ENCODE measurements at places on chromosomes 7 and 10. TPM values are rescaled to one million over a fixed set of nuclear protein-coding genes. Genes with fewer than 3 reads are reported as not detected.

HOGA1 gene
- not detected for total RNA-seq

DNA sequence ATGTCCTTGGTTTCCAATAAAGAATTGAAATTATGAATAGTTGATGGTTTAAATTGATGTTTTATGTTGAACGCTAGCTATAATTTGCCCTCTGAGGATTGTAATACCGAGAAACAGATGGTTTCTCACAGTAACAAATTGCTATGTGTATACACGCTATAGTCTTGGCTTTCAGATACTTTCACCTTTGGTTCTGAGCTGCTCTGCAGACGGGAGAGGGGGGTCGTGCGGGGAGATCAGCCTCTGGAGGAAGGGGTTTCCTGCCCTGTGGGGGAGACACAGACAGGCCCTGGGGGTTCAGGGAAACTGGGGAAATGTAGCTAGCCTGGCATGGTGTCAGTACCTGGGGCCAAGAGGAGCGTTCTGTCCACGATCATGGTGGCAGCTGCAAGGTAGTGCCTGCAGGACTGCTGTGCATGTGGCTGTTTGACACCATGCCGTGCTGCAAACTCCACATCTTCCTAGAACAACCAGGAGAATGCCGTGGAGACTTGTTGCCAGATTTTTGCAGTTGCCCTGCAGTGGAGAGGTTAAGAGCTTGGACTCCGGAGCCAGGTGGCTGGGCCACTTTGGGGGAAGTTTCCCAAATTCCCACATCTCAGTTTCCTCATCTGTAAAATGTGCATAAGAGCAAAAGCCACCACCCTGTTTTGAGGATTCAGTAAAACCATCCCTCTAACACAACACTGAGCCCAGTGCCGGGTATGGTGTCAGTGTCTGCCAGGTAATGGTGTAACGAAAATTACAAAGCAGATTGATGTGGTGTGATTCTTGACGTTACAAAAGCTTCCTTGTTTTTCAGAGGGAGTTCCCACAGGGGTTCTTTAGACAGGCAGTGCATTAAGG, 167.9 kb downstream of the CUX1 start:
- H3K27me3 ChIP-seq, result no peaks in the 10 kb centered on the region
- no peaks in the 10 kb centered on the region for H3K36me3 ChIP-seq
- peak overlapping the region; percentile 23 for H3K27ac ChIP-seq
- peaks cover 18% of the 10 kb centered on the region for H3K4me1 ChIP-seq

FKBP6 gene
- not detected for total RNA-seq

GRCh38 chr10:110137142-110137545, 70.3 kb upstream of the MXI1 start:
- no peaks in the 10 kb centered on the region for H3K4me1 ChIP-seq
- H3K36me3 ChIP-seq, result no peaks in the 10 kb centered on the region
- no peak overlapping the region for H3K27ac ChIP-seq
- H3K27me3 ChIP-seq, result no peaks in the 10 kb centered on the region

GRCh38 chr7:157529768-157530560, 193.2 kb downstream of the DNAJB6 start:
- no peak overlapping the region for H3K27ac ChIP-seq
- no peaks in the 10 kb centered on the region for H3K36me3 ChIP-seq
- no peak overlapping the region for H3K4me3 ChIP-seq
- DNase-seq, result no peak
- H3K27me3 ChIP-seq, result no peaks in the 10 kb centered on the region

- H3K27me3 ChIP-seq, result no peaks in the 10 kb centered on the region
- no peaks in the 10 kb centered on the region for H3K36me3 ChIP-seq
- H3K4me1 ChIP-seq, result no peaks in the 10 kb centered on the region
- no peak overlapping the region for H3K4me3 ChIP-seq
- no peak overlapping the region for H3K27ac ChIP-seq
Observed at GRCh38 chr7:133784486-133785001, 342.6 kb upstream of the LRGUK start.

- H3K4me3 ChIP-seq, result no peak overlapping the region
- H3K27me3 ChIP-seq, result no peaks in the 10 kb centered on the region
- H3K36me3 ChIP-seq, result no peaks in the 10 kb centered on the region
- no peak for DNase-seq
- H3K4me1 ChIP-seq, result peaks cover 3% of the 10 kb centered on the region
Observed at GRCh38 chr10:607545-608185, 81.8 kb downstream of the DIP2C start.

ASAH2B gene
- 11.7 TPM for total RNA-seq

TEX36 gene
- total RNA-seq, result not detected

MLLT10 gene
- total RNA-seq, result 54.1 TPM

DNA sequence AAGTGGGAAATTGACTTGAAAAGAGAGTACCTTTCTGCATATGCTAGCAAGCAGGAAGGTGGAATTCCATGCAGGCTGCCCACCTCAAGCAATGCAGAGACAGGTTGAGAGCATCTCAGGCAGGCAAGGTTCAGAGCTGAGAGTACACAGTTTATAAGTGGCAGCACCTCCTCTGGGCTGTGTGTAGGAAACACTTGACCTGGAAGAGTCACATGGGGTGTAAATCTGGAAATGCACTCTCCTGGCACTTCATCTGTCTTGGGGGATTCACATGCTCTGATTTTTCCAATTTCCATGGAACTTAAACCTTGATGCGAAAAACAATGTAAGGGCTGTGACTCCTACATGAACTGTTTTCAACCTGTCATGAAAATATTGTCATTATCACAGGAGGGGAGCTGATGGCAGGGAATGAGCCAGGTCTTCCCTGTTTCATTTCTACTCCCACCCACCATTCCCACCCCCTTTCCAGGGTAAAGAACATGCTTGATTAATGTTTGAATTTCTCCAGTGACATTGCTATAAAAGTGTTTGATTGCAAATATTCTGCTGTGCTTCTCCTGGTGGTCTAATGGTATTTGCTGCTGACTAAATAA, 328.3 kb downstream of the BICC1 start:
- DNase-seq, result no peak
- no peak overlapping the region for H3K27ac ChIP-seq
- H3K27me3 ChIP-seq, result no peaks in the 10 kb centered on the region
- peaks cover 8% of the 10 kb centered on the region for H3K4me1 ChIP-seq
- H3K4me3 ChIP-seq, result no peak overlapping the region
- H3K36me3 ChIP-seq, result no peaks in the 10 kb centered on the region

- no peak overlapping the region for H3K27ac ChIP-seq
- no peaks in the 10 kb centered on the region for H3K27me3 ChIP-seq
- no peak overlapping the region for H3K4me3 ChIP-seq
- H3K4me1 ChIP-seq, result no peaks in the 10 kb centered on the region
- DNase-seq, result no peak
Observed at GRCh38 chr10:88964869-88965415, 12.4 kb upstream of the ACTA2 start.

- H3K27ac ChIP-seq, result no peak overlapping the region
- H3K27me3 ChIP-seq, result no peaks in the 10 kb centered on the region
- H3K4me1 ChIP-seq, result no peaks in the 10 kb centered on the region
- H3K36me3 ChIP-seq, result no peaks in the 10 kb centered on the region
Observed at GRCh38 chr10:72503241-72503640, 122.6 kb downstream of the MICU1 start.

- no peak overlapping the region for H3K4me3 ChIP-seq
- no peak for DNase-seq
- H3K36me3 ChIP-seq, result peaks cover 10% of the 10 kb centered on the region
Observed at GRCh38 chr10:72552857-72553256, 73.0 kb downstream of the MICU1 start.

SUN1 gene
- total RNA-seq, result 145 TPM

DNA sequence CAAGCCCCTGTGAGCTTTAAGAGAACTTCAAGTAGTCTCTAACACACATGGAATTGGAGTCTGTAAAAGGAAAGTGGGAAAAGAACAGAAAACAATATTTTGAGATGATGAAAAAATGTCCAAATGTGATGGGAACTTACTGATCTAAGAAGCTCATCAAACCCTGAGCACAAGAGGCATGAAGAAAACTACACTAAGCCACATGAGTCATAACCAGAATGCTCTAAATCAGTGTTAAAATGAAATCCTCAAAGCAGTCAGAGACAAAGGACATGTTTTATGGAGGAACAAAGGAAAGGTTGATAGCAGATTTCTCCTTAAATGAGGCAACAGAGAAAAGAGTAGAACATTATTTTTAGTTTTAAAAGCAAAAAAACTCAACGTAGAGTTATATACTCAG, 37.2 kb downstream of the ZNF33A start:
- H3K4me3 ChIP-seq, result no peak overlapping the region
- H3K27ac ChIP-seq, result no peak overlapping the region
- H3K36me3 ChIP-seq, result peaks cover 16% of the 10 kb centered on the region
- H3K4me1 ChIP-seq, result no peaks in the 10 kb centered on the region
- no peak for DNase-seq

DNA sequence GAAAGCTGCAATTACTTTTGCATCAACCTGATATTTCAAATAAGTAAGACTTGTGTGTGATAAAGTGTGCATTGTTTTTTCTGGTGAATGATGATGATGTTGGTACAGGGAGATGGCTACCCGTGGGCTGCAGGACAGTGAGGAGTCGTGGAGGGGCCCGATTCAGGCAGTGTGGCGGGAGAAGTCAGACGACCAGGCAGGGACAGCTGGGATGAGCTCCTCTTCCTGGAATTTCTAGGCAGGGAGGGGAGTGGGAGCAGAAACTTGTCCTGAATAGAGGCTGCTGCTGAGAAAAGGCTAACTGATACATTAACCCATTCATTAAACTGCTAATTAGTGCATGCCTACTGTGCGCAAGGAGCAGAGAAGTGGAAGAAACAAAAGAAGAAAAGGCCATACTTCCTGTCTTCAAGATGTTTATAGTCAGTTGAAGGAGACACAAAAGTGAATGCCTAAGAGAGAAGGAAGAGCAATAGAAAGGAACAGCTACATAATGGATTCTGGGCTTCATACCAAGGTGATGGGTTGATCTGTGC, 9.3 kb upstream of the GATAD1 start:
- peaks cover 32% of the 10 kb centered on the region for H3K4me1 ChIP-seq
- H3K36me3 ChIP-seq, result no peaks in the 10 kb centered on the region
- no peaks in the 10 kb centered on the region for H3K27me3 ChIP-seq
- H3K27ac ChIP-seq, result peak overlapping the region; percentile 85

DNA sequence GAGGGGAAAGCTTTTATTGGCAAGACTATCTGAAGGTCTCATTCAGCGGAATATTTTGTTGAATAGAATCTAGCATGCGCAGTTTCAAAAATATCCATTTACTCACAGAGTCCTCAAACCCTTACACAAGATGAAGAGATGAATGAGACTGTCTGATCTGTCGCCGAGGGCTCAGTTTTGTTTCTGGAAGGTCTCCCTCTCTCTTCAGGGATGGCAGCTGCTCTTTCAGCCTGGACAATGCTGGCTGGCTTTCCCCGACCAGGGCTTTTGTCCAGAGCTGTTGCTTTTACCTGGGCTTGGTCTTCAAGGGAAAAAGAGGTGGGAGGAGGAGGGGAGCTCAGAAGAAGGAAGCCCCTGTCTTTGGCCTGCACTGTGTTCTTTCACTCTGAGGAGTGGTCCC, 81.9 kb upstream of the BTBD16 start:
- no peaks in the 10 kb centered on the region for H3K27me3 ChIP-seq
- H3K4me3 ChIP-seq, result no peak overlapping the region
- H3K4me1 ChIP-seq, result peaks cover 45% of the 10 kb centered on the region
- H3K27ac ChIP-seq, result no peak overlapping the region

- H3K27ac ChIP-seq, result no peak overlapping the region
- no peaks in the 10 kb centered on the region for H3K36me3 ChIP-seq
- H3K27me3 ChIP-seq, result no peaks in the 10 kb centered on the region
- H3K4me1 ChIP-seq, result no peaks in the 10 kb centered on the region
- DNase-seq, result no peak
Observed at GRCh38 chr7:20393021-20393610, 62.4 kb downstream of the ITGB8 start.

KCTD7 gene
- total RNA-seq, result 21.0 TPM

PHKG1 gene
- total RNA-seq, result not detected

RBP3 gene
- total RNA-seq, result not detected

TRPV5 gene
- total RNA-seq, result not detected

GPR141 gene
- total RNA-seq, result not detected

GRCh38 chr7:147436718-147437117, 1153.8 kb upstream of the C7orf33 start:
- peak; percentile 48 for DNase-seq
- H3K4me1 ChIP-seq, result no peaks in the 10 kb centered on the region
- no peaks in the 10 kb centered on the region for H3K36me3 ChIP-seq
- no peak overlapping the region for H3K27ac ChIP-seq
- peaks cover 94% of the 10 kb centered on the region for H3K27me3 ChIP-seq

DNA sequence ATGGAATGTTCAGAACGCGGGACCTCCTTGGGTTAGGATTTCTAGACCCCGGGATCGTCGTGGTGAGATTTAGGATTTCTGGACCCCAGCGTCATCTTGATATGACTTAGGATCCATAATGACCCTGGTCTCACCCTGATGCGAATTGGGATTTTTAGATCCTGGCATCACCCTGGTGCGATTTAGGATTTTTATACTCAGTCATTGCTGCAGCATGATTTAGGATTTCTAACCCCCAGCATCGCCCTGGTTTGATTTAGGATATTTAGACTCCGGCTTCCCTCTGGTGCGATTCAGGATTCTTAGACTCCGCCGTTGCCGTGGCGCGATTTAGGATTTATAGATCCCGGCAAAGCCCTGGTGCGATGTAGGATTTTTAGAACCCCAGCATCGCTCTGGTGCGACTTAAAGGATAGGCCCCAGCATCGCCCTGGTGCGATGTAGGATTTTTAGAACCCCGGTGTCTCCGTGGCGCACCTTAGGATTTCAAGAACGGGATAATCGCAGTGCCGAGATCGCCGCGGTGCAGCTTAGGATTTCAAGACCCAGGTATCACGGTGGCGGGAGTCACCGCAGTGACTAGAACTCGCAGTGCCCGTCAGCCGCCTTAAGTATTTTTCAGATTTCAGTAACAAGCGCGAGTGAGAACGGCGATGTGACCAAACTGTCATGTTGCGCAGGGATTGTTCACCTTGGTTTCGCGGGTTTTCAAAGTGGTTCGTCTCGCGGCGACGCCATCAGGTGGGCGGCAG, 814 bp downstream of the MEST start:
- H3K4me3 ChIP-seq, result peak overlapping the region; percentile 58
- peaks cover 35% of the 10 kb centered on the region for H3K4me1 ChIP-seq
- H3K27me3 ChIP-seq, result peaks cover 10% of the 10 kb centered on the region
- no peak overlapping the region for H3K27ac ChIP-seq
- peak; percentile 23 for DNase-seq

CALHM1 gene
- 0.93 TPM for total RNA-seq

- no peaks in the 10 kb centered on the region for H3K27me3 ChIP-seq
- 0 out of 2 replicates have a peak, but pooled peaks cover under 1% of the 10 kb centered on the region for H3K4me1 ChIP-seq
- no peaks in the 10 kb centered on the region for H3K36me3 ChIP-seq
- no peak overlapping the region for H3K4me3 ChIP-seq
- no peak overlapping the region for H3K27ac ChIP-seq
Observed at GRCh38 chr7:10802526-10802925, 171.1 kb upstream of the PHF14 start.

INHBA gene
- total RNA-seq, result 0.94 TPM

ANKRD61 gene
- total RNA-seq, result 0.42 TPM

- DNase-seq, result no peak
- no peak overlapping the region for H3K27ac ChIP-seq
- H3K4me3 ChIP-seq, result no peak overlapping the region
- H3K27me3 ChIP-seq, result no peaks in the 10 kb centered on the region
- peaks cover 52% of the 10 kb centered on the region for H3K4me1 ChIP-seq
Observed at GRCh38 chr7:24503506-24503905, 69.7 kb upstream of the PALS2 start.

DGKB gene
- total RNA-seq, result 11.5 TPM

LIPM gene
- total RNA-seq, result not detected

GRCh38 chr7:5694912-5695726, 86.3 kb downstream of the RNF216 start:
- no peak overlapping the region for H3K4me3 ChIP-seq
- peaks cover 4% of the 10 kb centered on the region for H3K4me1 ChIP-seq
- no peak for DNase-seq
- no peak overlapping the region for H3K27ac ChIP-seq
- no peaks in the 10 kb centered on the region for H3K27me3 ChIP-seq
